Non-pigmented ciliary epithelial cell (primary cell): ENCODE measurements at places on chromosomes 2 and 18.

GRCh38 chr18:40163254-40163653, 1791.8 kb upstream of the PIK3C3 start:
- no peak for DNase-seq

DNA sequence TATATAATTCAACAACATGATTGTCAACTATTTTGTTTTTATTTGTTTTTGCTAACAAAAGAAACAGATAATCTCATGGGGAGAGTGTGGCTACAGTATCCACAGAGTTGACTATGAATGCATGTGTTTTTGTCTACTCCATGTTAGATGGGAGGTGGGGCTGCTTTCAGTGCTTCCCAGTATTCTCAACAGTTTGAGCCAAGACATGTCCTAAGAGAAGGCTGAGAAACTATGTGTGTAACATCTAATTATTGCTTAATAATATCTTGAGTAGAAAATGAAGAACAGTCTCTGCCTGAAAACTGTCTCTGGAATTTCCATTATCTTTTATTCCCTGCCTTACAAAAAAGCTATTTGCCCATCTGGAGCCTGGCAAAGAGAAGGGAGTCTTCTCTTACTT, 178.8 kb upstream of the MMADHC start:
- no peak for DNase-seq

GRCh38 chr2:218405746-218406208, 6.1 kb downstream of the CTDSP1 start:
- no peak for DNase-seq

DNA sequence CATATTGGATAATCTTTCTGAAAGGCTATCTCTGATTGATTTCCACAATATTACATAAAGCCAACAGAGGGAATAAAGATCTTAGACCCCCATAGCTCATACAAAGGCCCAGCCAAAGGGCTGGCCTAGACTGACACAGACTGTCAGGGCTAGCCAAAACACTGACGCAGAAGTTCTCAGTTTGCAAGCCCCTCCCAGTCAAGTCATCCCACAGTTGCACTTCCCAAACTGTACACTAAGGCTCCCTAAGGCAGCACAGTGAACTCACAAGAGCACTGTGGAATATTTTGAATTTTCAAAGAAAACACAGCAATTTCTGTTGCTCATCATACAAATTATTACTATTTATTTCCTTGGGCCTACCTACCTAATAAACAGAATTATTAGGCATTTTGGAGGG, 244.9 kb downstream of the SP3 start:
- no peak for DNase-seq

DNA sequence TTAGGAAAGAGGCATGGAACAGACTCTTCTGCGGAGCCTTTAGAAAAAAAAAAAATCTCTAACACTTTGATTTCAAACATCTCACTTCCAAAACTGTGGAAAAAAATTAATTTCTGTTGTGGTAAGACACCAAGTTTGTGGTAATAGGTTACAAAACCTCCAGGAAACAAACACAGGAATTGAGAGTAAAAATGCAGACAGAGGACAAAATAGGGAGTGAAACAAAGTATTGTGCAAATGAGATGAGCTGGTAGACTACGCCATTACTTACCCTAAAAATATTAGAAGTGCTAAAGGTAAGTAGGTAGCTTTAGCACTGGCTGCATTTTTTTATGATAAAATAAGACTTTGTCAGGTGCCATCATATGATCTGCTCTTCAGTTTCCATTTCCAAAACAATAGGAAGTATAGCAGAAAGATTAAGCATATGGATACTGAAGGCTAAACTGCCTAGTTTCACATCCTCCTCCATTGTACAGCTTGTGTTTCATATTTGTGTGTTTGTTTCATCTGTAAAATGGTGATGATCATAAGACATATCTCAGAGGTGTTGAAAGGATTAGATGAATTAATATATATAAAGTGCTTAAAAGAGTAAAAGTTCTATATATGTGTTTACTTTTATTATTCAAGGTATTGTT, 309.2 kb downstream of the NR4A2 start:
- no peak for DNase-seq

- no peak for DNase-seq
Observed at GRCh38 chr2:142734770-142735169, 142.7 kb upstream of the KYNU start.

- DNase-seq = no peak
Observed at GRCh38 chr2:6975988-6976387, 58.8 kb downstream of the RNF144A start.

- DNase-seq = peak; percentile 78
Observed at GRCh38 chr18:31513189-31513935, 15.4 kb downstream of the DSG2 start.

GRCh38 chr2:27206346-27206745, 5.5 kb upstream of the ATRAID start:
- no peak for DNase-seq

GRCh38 chr18:75783566-75784281, 356.2 kb upstream of the SMIM21 start:
- no peak for DNase-seq

DNA sequence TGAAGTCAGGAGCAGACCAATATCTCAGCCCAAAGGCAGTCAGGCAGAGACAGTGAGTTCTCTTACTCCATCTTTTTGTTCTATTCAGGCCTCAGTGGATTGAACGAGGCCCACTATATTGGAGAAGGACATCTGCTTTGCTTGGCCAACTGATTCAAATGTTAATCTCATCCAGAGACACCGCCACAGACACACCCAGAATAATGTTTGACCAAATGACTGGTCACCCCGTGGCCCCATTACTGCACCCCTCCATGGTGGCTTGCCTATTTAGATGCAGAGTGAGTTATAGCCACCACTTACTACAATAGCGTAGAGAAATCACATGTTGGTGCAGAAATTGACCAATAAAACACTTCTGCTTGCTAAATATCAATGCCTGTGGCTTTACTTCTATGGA, 88.1 kb downstream of the HRH4 start:
- no peak for DNase-seq

DNA sequence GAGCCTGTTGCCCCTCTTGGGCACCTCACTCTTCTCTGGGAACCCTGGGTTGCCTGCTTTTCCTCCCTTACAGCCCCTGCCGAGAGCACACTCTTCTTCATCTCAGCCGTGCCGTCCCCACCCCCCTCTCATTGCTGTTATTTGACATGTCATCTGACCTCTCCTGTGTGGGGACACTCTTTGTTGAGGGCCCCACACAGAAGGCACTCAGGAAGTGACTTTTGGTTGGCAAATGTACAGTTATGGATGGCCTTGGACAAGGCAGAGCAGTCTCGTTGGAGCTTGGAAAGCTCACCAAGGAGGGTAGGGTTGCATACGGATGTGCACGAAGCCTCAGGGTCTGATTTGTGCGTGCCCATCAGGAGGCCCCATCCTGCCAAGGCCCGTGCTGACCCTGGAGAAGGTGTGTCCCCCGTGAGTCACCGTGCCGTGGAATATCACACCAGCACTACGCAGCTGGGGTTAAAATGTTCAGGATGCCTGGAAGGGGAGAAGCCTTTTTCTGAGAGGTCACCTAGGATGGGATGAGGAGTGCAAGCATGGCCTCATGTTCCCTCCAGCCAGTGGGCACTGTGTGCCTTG, 93.9 kb downstream of the CTIF start:
- DNase-seq = no peak

- no peak for DNase-seq
Observed at GRCh38 chr2:47065771-47066380, 89.2 kb downstream of the STPG4 start.

DNA sequence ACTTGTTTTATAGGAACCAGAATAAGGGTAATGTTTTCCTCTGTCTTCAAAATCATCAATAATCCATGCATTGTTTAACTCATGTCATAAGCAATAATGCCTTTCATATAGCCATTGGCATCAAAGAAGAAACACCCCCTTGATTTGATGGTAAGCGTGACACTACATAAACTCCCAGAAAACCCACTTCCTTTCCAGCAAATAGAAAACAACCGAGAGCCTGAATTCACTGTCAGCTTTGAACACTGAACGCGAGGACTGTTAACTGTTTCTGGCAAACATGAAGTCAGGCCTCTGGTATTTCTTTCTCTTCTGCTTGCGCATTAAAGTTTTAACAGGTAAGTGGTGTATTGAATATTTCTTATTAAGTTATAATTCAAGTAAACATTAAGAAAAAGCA, at the start of gene ICOS:
Gene ICOS (plus strand): TSS at position 229 of the 400 bp plus-strand sequence. CDS start 52 bp downstream, at position 281.
- no peak for DNase-seq

GRCh38 chr2:159185401-159186130, 100.9 kb downstream of the WDSUB1 start:
- peak; percentile 57 for DNase-seq
